COLO829 (cell line): ENCODE measurements at places on chromosomes 11 and 22.

DNA sequence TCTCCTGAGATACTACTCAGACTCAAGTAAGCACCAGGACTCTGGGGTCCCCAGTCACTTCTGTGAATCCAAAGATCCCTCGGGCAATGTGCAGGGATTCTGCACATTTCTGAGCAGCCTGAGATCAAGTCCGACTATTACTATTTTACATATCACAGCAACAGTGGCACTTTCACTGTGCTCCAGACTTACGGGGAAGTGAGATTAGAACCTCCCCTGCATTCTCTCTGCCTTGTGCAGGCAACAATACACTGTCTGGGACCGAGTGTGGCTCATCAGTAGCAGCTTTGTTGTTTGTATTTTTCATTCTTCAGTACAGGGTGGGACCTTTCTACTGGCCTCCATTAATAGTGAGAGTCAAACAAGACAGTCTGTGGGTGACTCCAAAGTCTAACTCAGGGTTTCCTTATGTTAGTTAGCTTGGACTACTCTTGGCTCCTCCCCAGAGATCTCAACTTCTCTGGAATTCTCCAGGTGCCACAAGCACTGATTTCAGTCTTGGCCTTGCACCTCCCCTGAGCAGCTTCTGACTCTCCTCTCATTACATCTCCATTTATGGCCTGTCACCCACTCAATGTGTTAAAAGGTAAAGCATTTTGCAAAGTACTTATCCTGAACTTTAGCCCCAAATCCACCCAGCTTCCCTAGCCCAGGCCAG, 76.2 kb upstream of the TOP3B start:
- no peak for DNase-seq

DNA sequence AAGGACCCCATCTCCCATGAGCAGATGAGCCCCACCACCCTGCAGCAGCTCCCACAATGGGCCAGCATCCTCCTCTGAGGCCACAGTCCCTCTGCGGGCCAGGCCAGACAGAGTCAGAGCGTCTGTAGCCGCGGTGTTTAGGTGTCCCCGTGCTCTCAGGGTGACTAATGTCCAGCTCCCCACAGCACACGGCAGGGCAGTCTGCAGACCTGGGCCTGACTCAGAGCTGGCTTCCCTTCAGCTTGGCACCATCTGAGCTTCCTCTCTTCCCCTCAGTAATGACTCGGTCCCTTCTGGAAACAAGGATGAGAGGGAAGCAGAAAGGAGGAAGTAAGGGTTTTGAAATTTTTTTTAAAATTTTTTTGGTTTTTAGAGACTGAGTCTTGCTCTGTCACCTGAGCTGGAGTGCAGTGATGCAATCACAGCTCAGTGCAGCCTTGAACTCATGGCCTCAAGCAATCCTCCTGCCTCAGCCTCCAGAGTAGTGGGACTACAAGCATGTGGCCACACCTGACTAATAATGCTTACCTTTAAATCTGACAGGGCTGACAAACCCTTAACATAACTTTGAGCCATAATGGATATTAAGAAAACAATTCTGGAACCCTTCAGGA, 28.5 kb downstream of the LRRC74B start:
- no peak for DNase-seq

DNA sequence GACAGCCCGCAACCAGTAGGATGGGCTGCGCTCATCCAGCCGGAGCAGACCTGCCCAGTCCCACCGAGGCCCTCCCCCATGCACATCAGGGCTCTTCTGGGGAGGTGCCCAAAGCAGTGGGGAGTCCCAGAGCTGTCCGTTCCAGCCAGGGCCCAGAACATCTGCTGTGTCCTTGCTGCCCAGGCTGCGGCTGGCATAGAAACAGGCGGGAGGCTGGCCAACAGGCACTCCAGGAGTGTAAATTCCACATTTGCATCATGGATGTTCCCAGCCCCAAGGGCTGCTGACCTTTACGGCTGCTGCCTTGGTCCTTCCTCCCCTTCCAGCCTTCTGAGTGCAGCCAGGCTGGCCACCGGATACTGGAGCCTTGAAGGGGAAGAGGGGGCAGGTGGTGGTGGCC, 30.0 kb upstream of the SYT7 start:
- DNase-seq = no peak

GRCh38 chr11:70250876-70251658, 19.4 kb upstream of the PPFIA1 start:
- DNase-seq = no peak

- no peak for DNase-seq
Observed at GRCh38 chr11:46894506-46894905, 23.8 kb downstream of the LRP4 start.

GRCh38 chr11:120296554-120296953, 28.5 kb upstream of the TLCD5 start:
- DNase-seq = no peak

DNA sequence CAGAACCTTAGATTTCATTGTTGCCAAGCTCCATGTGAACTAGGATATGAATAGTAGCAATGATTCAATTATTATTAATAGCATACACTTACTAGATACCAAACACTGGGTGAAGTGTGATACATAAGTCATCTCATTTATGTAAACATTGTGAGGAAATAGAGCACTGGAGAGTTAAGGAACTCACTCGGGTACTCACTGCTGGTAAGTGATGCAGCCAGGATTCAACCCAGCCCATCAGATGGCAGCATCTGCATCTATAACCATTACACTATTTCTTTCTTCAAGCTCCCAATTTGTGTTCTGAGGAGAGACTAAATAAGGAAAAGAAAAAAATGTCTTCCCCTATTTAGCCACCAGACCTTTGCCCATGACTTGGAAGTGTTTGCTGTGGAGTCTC, 10.2 kb upstream of the ALG8 start:
- DNase-seq = no peak
